ENCODE measurements at places on chromosomes 5 and 9. TPM values are rescaled to one million over a fixed set of nuclear protein-coding genes. Genes with fewer than 3 reads are reported as not detected.

TSC1 gene
- 37.4 TPM for total RNA-seq

BRINP1 gene
- total RNA-seq = not detected

IFNA2 gene
- not detected for total RNA-seq

UBAC1 gene
- 28.5 TPM for total RNA-seq

UAP1L1 gene
- total RNA-seq = 40.2 TPM

LAMC3 gene
- 0.10 TPM for total RNA-seq

AGXT2 gene
- total RNA-seq = not detected

SCGB3A2 gene
- not detected for total RNA-seq

FOXD4L6 gene
- not detected for total RNA-seq

PCDHB5 gene
- not detected for total RNA-seq

RNF208 gene
- total RNA-seq = 5.0 TPM

ADCY2 gene
- not detected for total RNA-seq

S1PR3 gene
- total RNA-seq = 0.05 TPM

ADRA1B gene
- total RNA-seq = not detected

SLC12A7 gene
- 93.9 TPM for total RNA-seq

KIF4B gene
- total RNA-seq = 0.07 TPM

EIF4EBP3 gene
- 13.2 TPM for total RNA-seq

PCDHGA6 gene
- 0.10 TPM for total RNA-seq

CDX1 gene
- total RNA-seq = not detected

BTNL8 gene
- not detected for total RNA-seq

SAXO1 gene
- 0.13 TPM for total RNA-seq

FOXD1 gene
- total RNA-seq = not detected

ANKRD34B gene
- not detected for total RNA-seq

HTR4 gene
- not detected for total RNA-seq

C1QTNF2 gene
- not detected for total RNA-seq

FST gene
- 0.31 TPM for total RNA-seq

IL3 gene
- not detected for total RNA-seq

CHSY3 gene
- not detected for total RNA-seq

COL5A1 gene
- 0.18 TPM for total RNA-seq

Measured in activated naive CD4-positive, alpha-beta T cell treated with anti-CD3 and anti-CD28 coated beads, Interleukin-2, amount 10 ng/mL, durations not matched to agents 5 hours and 36 hours (primary cell).